Stimulated activated CD8-positive, alpha-beta memory T cell treated with anti-CD3 and anti-CD28 coated beads, Interleukin-2, amount 100 ng/mL, for 48 hours (primary cell): ENCODE measurements at places on chromosomes 1 and 21.

DNA sequence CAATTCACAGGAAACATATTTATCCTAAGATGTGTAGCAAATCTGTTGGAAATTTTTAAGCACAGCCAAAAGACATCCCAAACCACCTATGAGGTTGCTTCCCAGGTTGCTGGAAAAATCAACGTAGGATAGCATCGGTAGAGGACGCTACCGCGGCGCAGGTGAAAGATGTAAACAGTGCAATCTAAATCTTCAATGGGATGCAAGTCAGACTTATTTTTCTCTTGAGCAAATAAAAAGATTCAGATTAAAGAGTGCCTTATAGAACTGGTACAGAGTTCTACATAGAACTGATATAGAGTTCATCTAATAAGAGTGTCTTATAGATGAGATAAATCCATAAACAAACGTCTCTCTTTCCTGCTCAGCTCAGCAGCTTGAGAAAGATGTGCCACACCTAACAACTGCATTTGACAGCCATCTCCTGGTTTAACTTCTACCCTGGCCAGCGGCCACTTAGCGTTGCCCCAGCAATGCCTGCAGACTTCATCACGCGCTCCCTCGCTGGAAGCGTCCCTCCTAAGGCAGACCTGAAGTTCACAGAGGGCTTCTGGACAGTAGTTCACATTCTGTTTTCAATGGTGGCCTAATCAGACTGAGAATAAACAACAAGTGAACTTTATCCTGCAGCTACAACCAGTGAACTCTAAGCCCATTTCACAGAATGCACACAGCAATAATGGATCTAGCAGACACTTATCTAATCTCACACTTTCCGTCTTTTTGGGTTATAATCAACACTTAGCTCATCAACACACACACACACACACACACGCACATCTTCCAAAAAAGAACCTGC lies 164.5 kb downstream of the TOMM20 start:
- DNase-seq, result no peak

GRCh38 chr1:224647449-224647848 lies 31.3 kb downstream of the CNIH3 start:
- DNase-seq, result no peak

DNA sequence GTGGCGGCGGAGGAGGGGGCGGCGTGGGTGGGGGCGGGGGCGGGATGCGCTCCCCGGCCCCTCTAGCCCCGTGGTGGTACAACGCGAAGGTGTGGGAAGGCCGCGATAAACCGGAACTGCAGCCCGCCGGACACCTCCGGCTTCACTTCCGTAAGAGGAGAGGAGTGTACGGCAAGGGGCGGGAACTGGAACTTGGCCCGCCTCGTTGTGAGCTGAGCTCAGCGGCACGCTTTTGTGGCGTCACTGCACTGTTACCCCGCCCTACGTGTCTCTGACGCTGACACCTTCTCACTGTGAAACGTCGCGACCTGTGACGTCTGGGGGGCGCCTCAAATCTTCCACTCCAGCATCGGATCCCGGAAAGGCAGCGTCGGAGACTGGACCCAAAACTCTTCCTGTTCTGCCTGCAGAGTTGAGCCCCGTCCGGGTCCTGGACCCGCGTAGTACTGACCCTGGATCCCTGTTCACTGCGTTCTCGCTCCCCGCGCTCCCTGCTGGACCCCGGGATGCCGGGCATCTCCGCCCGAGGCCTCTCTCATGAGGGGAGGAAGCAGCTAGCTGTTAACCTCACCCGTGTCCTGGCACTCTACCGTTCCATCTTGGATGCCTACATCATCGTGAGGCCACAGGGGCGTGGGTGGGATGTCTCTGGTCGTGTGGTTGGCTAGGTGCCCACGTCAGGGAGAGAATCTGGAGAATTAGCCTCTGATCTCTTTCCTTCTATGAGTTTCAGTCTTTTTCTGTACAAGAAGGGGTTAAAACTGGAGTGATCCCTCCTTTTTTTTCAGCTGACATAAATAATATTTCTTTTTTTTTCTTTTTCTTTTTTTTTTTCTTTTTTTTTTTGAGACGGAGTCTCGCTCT lies at the start of gene ISG20L2:
Gene ISG20L2, minus strand, starts transcription at position 168 of the 864 bp plus-strand sequence. CDS start 1,114 bp downstream, outside the sequence.
- DNase-seq, result peak; percentile 95

- DNase-seq, result peak; percentile 6
Measured at GRCh38 chr1:207097871-207098324, 6.1 kb upstream of the C4BPA start.

DNA sequence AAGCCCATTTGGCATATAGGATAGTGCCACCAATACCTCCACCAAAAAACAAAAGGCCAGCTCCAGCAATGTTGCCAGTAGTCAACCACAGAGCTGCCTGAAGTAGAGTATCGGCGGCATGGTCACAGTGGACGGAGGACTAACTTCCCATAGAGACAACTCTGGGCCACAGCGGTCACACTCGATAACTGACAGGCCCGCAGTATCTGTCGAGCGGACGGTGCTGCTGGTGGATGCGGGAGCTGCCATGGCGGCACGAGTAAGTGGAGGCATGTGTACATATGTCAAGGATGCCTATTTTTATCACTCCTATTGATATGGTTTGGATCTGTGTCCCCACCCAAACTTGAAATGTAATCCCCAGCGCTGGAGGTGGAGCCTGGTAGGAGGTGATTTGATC lies 4.1 kb downstream of the KRTAP12-1 start:
- DNase-seq, result no peak

- no peak for DNase-seq
Measured at GRCh38 chr1:193221651-193222050, 35.2 kb upstream of the B3GALT2 start.

DNA sequence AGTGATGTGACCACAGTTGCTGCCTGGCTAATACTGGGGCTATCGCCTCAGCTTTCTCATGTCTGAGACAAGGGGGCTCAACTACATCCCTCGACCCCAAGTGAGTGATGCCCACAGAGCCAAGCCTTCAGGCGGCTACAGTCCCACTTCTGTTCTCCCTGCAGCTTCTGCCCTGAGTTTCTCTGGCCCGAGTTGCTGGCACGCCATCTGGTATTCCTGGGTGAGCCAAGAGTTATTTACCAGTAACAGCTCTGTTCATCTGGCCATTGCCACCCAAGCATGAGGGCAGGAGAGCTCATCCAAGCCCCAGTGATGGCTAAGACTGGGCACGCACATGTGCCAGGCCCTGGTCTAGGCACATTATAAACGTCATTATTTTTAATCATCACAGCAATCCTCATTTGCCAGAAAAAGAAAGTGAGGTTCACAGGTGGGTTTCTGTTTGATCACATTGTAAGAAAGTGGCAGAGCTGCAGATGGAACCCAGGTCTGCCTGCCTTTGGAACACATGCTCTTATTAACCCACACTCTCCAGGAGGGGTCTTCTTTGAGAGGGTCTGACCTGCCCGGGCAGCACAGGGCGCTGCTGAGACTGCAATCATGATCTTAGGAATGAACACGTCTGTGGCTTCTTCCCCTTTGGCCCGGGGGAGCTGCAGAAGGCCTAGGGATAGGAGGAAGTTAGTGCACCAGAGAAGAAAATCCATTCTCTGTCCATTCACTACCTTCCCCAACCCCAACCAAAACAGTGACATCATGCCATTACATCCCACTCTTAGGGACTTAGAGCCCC lies 27.5 kb downstream of the KCND3 start:
- no peak for DNase-seq

- no peak for DNase-seq
Measured at GRCh38 chr21:42317826-42318746, 2.9 kb upstream of the TFF3 start.
